ENCODE measurements at places on chromosomes 2 and 18.
A peak's percentile ranks its signal among the peaks of the same experiment; 100 is the strongest.

DNA sequence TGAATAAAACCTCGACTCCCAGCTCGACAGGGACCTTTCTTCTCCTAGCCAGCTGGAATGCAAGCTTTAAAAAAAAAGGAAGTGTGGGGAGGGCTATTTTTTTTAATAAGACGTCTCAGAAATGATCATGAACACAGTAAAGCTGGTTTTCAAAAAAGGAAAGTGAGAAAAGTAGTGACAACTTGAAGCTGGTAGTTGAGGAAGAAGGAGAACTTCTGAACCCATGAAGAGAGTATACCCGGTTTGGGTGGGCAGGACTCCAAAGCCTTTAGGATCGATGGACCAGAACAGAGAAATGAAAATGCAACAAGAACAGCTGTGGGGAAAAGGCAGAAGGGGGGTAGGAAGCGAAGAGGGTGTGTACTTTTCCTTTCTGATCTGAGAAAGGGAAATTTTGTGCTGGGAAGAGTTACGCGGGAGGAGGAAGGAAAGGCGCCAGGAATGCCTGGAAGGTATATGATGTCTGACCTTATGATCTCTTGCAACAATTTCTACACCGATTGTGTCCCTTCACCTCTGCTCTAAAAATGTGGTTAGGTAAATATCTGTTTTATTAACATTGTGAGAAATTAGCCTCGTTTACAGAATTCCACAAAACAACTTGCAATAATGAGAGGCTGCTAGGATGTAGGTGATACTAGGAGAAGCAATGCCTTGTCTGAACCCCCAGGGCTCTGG lies 22.6 kb upstream of the CYP1B1 start:
- peak; percentile 57 for DNase-seq

DNA sequence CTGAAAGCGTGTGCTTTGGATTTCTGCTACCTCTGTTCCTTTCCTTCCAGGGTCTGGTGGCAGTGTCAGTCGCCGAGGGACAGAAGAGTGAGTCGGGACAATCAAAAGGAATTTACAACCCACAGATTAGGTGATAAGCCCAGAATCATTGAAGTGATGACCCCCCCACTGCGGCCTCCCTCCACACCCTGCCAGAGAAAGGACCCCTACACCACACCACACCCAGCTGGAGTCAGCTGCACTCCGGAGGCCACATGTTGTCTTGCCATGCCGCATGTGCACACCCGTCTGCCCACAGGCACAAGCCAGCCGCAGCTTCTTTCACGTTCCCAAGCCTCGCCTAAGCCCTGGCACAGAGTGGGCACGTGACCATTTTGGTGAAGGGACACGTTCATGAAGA lies 366.8 kb upstream of the SALL3 start:
- no peak for DNase-seq

- DNase-seq: no peak
Measured at GRCh38 chr2:66691031-66691965, 256.4 kb downstream of the MEIS1 start.

DNA sequence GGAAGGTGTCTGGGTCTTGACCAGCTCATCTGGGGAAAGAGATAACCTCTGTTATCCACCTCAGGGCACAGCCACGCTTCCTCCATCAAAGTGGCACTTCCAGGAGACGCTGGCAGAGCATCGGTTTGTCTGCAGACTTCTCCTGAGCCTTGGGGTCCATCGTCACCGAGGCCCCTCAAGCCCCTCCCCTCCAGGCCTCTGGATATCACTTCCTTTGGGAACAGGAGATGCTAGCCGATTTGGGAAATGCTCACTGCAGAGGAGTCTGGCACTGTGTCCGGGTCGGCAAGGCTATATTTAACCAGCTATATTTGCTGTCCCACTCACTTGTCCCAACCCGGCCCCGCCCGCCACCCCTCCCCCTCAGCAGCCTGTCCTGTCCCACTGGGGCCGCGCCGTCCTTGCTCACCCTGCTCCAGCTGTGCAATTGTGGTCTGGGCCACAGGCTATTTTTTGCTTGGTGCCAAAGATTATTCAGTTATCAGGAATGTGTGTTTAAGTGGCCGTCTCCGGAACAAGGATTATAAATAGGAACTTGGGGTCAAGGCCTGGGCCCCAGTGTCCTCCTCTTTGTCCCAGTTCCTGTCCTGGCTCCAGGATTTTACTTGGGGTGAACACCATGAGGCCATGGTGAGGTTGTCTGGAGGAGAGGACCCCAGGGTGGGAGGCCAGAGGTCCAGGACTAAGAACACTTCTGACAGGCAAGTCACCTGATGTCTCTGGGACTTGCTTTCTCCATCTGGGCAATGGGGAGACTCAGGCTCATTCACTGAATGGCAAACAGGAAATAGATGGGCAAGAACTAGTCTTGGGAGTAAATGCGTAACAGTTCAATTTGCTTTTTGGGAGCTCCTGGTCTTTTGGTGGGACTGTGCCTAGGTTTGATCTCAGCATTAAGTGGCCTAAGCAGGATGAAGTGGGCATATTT lies 263.6 kb downstream of the DYSF start:
- peak; percentile 2 for DNase-seq

GRCh38 chr18:59549503-59550173 lies 147.6 kb downstream of the CCBE1 start:
- no peak for DNase-seq
